Colonic mucosa (tissue), 4 donors: ENCODE measurements at places on chromosomes 4 and X. TPM values are rescaled to one million over a fixed set of nuclear protein-coding genes. Genes with fewer than 3 reads are reported as not detected.
A peak's percentile ranks its signal among the peaks of the same experiment; 100 is the strongest.

- H3K27me3 ChIP-seq, result no peaks in the 10 kb centered on the region
- no peaks in the 10 kb centered on the region for H3K36me3 ChIP-seq
- H3K27ac ChIP-seq, result no peak overlapping the region
These were observed 562.9 kb downstream of the KCNIP4 start for GRCh38 chr4:21385706-21386105.

DNA sequence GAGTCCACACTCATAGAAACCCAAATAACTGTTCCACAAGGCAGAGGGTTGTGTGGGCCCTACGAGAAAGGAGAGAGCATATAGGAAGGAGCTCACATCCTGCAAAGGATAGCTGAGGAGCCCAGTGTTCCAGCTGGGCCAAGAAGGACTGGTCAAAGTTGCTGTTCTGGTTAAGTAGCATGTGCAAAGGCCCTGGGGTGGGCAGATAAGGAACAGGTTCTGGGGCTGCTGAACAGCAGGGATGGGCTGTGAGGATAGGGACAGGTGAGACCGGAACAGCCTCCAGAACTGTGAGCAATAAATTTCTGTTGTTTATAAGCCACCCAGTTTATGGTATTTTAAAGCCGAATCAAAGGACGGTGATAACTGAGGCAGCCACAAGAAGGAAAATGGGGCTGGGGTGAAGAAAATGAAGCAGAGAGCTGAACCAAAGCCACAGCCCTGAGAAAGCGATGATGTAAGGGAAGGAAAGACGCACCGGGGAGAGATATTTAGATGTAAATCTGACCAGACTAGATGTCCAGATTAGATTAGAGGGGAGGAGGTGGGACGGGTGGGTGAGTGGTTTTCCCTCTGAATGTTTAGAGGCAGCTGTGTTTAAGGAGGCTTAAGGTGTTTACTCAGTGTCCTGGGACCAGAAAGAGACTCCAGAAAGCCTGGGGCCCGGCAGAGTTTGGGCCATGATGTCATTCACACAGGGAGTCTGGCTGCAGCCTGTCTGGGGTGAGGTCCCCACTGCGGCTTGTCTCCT is 180.8 kb upstream of the BCOR start:
- H3K4me1 ChIP-seq, result no peaks in the 10 kb centered on the region
- no peaks in the 10 kb centered on the region for H3K36me3 ChIP-seq
- H3K27ac ChIP-seq, result no peak overlapping the region

DNA sequence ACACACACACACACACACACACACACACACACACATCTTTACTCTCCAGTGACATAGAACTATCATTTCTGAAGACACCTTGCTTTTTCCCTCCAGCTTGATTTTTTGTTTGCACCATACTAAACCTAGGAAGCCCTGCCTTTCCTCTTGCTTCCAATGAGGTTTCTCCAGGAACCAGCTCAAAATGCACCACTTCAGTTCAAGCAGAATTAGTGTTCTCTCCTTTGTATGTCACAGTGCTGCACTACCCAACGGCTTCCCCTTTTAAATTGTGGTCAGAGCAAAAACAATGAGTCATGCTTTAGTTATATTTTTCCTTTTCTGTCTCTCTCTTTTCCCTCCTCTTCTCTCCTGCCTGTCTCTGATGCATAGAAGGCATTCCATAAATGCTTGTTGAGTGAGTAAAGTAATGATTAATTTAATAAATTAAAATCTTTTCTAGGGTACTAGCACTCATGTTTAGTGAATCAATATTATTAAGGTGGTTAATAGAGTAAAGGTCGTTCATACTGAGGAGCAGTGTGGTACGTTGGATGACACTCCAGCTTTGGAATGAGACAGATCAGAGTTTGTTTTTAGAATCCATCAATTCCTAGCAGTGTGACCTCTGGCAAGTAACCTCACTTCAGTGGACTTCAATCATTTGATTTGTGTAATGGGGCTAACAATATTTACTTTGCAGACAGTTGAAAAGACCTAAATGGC is 5.9 kb downstream of the RTL3 start:
- no peak overlapping the region for H3K27ac ChIP-seq
- no peak for DNase-seq
- H3K4me1 ChIP-seq, result no peaks in the 10 kb centered on the region
- no peak overlapping the region for H3K4me3 ChIP-seq
- no peaks in the 10 kb centered on the region for H3K36me3 ChIP-seq

- H3K4me3 ChIP-seq, result no peak overlapping the region
- no peaks in the 10 kb centered on the region for H3K4me1 ChIP-seq
- no peak overlapping the region for H3K27ac ChIP-seq
- DNase-seq, result no peak
These were observed 478.9 kb downstream of the KCNIP4 start for GRCh38 chr4:21469438-21470300.

DNA sequence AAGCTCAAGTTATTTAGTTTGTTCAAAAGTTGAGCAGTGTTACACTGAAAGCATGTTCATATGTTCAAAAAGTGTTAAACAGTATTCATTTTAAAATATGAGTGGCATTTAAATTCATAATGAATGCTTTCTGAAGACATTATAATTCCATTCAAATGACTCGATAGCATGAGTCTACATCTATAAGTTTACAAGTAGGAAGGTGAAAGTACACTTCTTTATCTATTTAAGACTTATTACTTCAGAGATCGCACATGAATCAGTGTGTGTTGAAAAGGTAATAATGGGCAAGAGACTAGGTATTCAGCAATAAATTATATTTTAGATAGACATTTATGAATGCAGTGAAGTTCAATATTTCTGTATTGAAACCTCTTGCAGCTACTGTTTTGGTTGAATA is 456.1 kb downstream of the GRXCR1 start:
- H3K4me3 ChIP-seq, result no peak overlapping the region
- no peaks in the 10 kb centered on the region for H3K4me1 ChIP-seq
- no peak for DNase-seq
- no peaks in the 10 kb centered on the region for H3K27me3 ChIP-seq
- no peaks in the 10 kb centered on the region for H3K36me3 ChIP-seq
- H3K27ac ChIP-seq, result no peak overlapping the region

DNA sequence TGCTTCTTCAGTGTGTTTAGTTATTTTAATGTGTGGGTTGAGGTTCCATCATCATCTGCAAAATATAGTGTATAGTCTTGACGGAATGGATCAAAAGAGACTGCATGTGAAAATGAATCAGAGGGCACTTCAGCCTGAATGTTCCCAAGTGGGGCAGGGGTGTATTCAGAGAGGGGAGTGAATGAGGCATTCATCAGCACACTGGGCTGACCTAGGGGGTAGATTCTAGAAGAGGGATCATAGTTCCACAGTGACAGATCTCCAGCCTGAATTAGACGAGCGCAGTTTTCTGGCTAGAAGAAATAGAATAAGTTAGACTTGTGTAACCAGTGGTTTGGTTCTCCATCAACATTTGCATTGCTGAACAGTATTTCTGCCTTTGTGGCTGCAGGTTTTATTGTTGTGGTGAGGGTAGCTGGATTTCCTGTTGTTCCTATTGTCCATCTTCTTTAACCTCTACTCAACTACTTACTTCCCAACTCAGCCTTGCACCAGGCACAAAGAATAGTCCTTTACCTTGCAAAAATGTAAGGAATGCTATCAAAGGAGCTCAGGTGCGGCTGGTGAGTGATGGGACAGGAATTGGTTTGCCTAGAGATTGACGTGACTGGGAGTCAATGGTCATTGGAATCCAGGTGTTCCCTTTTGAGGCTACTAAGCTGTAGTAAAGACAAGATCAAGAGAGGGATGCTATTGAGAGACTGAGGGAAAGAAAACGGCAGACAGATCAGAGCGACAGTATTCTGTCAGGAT is 50.9 kb downstream of the NAP1L5 start:
- no peak overlapping the region for H3K4me3 ChIP-seq
- no peak overlapping the region for H3K27ac ChIP-seq
- H3K36me3 ChIP-seq, result no peaks in the 10 kb centered on the region

The NUDT10 gene
- 0.32 TPM for total RNA-seq

The L1CAM gene
- total RNA-seq, result 4.3 TPM

GRCh38 chr4:38084877-38085711 is 124.9 kb downstream of the PTTG2 start:
- H3K4me1 ChIP-seq, result no peaks in the 10 kb centered on the region
- no peak overlapping the region for H3K4me3 ChIP-seq
- H3K36me3 ChIP-seq, result no peaks in the 10 kb centered on the region
- no peaks in the 10 kb centered on the region for H3K27me3 ChIP-seq
- no peak overlapping the region for H3K27ac ChIP-seq
- DNase-seq, result no peak

The SCRG1 gene
- 0.80 TPM for total RNA-seq

GRCh38 chr4:78748381-78748780 is 27.8 kb upstream of the BMP2K start:
- no peaks in the 10 kb centered on the region for H3K4me1 ChIP-seq
- H3K4me3 ChIP-seq, result no peak overlapping the region
- no peak for DNase-seq
- H3K27ac ChIP-seq, result no peak overlapping the region
- no peaks in the 10 kb centered on the region for H3K36me3 ChIP-seq

GRCh38 chr4:109703664-109704361 is 568 bp upstream of the CASP6 start:
- no peaks in the 10 kb centered on the region for H3K27me3 ChIP-seq
- H3K36me3 ChIP-seq, result no peaks in the 10 kb centered on the region
- H3K27ac ChIP-seq, result peak overlapping the region; percentile 96
- peak overlapping the region; percentile 81 for H3K4me3 ChIP-seq

DNA sequence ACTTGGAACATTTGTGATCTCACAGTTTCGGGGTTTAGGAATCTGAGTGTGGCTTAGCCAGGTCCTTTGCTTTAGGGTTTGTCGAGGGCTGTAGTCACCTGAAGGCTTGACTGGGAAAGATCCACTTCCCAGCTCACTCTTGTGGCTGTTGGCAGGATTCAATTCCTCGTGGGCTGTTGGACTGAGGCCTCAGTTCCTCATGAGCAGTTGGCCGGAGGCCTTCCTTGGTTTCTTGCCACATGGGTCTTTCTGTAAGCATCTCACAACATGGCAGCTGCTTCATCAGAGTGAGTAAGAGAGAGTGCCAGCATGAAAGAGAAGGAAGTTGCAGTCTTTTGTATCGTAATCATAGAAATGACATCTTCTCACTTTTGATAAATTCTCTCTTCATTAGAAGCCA is 11.1 kb downstream of the TXLNG start:
- H3K27ac ChIP-seq, result no peak overlapping the region
- H3K4me1 ChIP-seq, result no peaks in the 10 kb centered on the region
- H3K27me3 ChIP-seq, result no peaks in the 10 kb centered on the region
- no peak for DNase-seq
- no peak overlapping the region for H3K4me3 ChIP-seq
- no peaks in the 10 kb centered on the region for H3K36me3 ChIP-seq

GRCh38 chr4:52241916-52242315 is 190.8 kb downstream of the SPATA18 start:
- H3K36me3 ChIP-seq, result no peaks in the 10 kb centered on the region
- H3K27ac ChIP-seq, result no peak overlapping the region
- no peaks in the 10 kb centered on the region for H3K27me3 ChIP-seq
- DNase-seq, result no peak

The FHDC1 gene
- 13.9 TPM for total RNA-seq

The METTL14 gene
- 33.0 TPM for total RNA-seq

GRCh38 chr4:12139296-12139695 is 710.6 kb upstream of the HS3ST1 start:
- no peak overlapping the region for H3K4me3 ChIP-seq
- H3K27ac ChIP-seq, result no peak overlapping the region
- no peak for DNase-seq
- no peaks in the 10 kb centered on the region for H3K36me3 ChIP-seq

DNA sequence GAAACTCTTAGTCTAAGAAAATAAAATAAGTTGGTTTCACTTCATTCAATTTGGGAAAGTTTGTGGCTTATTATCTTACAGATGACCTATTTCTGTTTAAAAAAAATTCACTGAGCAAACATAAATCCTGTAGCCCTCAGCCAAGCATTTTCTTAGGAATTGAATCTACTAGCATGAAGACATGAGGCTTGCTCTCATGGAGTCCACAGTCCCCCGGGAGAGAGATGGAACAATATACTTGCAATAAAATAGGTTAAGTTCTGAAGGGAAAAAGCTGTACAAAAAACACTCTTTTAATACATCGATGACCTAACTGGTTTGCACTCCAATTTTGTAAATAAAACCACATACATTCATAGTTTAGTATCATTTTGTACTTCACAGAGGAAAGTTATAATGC is 642.6 kb upstream of the FAM241A start:
- H3K27me3 ChIP-seq, result no peaks in the 10 kb centered on the region
- H3K4me1 ChIP-seq, result no peaks in the 10 kb centered on the region
- H3K4me3 ChIP-seq, result no peak overlapping the region
- DNase-seq, result no peak
- H3K36me3 ChIP-seq, result no peaks in the 10 kb centered on the region
- no peak overlapping the region for H3K27ac ChIP-seq

- no peak overlapping the region for H3K4me3 ChIP-seq
- no peaks in the 10 kb centered on the region for H3K27me3 ChIP-seq
- H3K27ac ChIP-seq, result no peak overlapping the region
- H3K36me3 ChIP-seq, result no peaks in the 10 kb centered on the region
- H3K4me1 ChIP-seq, result no peaks in the 10 kb centered on the region
These were observed 322.9 kb downstream of the RAPGEF2 start for GRCh38 chr4:159425737-159426305.

DNA sequence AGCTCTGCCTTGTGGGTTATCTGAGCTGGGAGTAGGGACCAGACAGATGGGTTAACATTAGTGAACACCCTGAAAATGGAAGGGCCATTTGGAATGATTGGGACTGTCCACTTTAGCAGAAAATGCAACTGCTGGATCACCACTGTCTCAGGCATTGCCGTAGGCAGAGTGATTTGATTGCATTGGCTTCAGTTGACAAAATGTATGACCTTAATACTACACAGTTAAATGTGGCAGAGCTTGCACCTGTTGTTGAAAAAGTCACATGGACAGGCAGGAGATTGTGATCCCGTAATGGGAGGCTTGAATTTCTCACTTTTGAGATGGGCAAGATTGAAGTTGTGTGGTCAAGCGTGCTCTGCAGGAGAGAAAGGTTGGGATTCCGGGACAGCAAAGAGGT is 166.5 kb upstream of the PUDP start:
- no peak for DNase-seq
- no peaks in the 10 kb centered on the region for H3K4me1 ChIP-seq
- H3K4me3 ChIP-seq, result no peak overlapping the region
- no peaks in the 10 kb centered on the region for H3K36me3 ChIP-seq

DNA sequence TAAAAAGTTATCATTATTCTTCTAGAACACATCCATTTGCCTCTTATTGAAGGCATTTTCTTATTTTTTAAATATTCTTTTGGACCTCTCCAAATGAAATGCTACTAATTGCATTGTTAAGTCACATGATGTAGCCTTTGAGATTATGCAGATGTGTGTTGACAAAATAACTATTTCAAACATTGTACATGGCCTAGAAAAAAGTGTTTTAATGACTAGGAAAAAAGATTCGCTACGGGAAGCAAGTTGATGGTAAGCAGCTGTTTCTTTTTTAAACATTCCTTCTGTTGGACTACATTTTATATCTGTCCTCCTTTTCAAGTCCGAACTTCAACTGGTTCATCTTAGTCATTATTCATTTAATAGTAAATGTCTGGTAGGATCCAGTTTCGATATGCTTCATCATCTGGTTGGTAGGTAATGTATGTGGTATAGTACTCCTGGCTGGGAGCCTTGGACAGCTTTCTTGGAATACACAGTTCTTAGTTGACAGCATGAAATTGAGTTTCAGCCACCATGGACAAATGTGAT is 34.3 kb upstream of the GUCY1A1 start:
- H3K36me3 ChIP-seq, result no peaks in the 10 kb centered on the region
- H3K4me3 ChIP-seq, result no peak overlapping the region
- no peak for DNase-seq
- no peaks in the 10 kb centered on the region for H3K27me3 ChIP-seq
- H3K4me1 ChIP-seq, result no peaks in the 10 kb centered on the region
